AG08396 (cell line): ENCODE measurements at places on chromosomes 13 and 19.

- no peak for DNase-seq
These were observed 20.5 kb downstream of the EDNRB start for GRCh38 chr13:77898097-77898496.

GRCh38 chr19:18629166-18630088, 7.4 kb upstream of the KLHL26 start:
- no peak for DNase-seq

GRCh38 chr13:63209330-63210017, 1793.8 kb upstream of the PCDH20 start:
- no peak for DNase-seq

DNA sequence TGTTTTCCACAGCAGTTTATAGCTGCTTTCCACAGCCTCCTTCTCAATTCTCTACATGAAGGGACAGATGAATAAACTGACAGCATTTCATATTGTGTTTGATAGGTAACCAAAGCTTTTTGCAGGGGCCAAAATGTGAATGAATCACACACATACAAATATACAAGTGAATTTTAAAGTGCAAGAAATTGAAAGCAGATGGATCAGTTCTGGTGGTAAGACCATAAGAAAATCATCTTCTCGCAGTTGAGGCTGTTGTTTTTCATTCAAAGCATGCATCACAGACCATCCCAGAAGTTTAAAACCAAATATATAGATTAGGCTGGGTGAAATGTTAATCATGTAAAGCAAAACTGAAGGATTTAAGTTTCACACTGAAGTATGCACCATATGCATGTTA, 1569.4 kb downstream of the PCDH9 start:
- no peak for DNase-seq

GRCh38 chr19:49926515-49926914, 2.5 kb upstream of the ATF5 start:
- no peak for DNase-seq

- no peak for DNase-seq
These were observed 424.7 kb downstream of the KCTD12 start for GRCh38 chr13:76461484-76461883.

DNA sequence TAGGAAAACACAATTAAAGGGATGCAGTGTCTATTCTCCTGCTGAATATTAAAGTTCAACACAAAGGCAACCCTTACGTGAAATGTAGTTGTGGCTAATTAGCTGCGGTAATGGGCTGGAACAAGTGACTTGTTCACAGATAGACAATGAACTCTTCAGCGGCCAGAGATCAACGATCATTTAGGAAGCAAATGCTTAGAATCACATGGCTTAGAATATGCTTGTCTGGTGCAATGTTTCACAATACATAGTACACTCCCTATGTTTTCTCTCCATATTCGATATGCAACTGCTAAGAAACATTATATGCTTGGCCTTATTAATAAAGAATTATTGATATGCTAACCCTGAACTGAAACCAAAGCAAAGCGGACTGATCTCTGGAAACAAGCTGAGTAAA, 25.7 kb upstream of the MTUS2 start:
- DNase-seq: no peak

GRCh38 chr13:33994826-33995502, 177.0 kb downstream of the RFC3 start:
- DNase-seq: no peak

DNA sequence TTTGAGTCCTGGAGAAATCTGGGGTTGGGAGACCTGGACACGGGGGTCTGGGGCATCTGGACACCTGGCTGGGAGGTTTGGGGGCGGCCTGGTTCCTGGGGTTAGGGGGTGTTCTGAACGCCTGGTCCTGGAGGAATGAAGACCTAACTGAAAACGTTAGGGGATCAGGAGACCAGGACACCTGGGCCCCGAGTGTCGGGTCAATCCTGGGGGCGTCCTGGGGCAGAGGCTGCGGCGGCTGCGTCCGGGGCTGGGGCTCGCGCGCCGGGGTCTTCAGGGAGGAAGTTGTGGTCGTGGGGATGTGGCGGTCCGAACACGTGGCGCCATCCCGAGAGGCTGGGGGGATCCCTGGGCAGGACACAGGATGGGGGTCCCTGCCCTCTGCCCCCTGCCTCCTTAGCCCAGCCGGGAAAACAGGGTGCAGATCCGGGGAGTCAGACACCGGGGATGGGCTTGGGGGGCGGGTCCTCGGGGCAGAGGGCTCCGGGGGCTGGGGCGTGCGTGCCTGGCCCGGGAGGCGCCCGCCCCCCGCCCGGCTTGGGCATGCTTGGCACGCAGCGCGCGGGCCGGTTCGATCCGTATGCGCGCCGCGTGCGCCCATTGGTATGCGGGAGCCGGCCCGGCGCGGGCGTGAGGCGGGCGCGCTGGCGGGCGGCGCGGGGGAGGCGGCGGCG, 632 bp downstream of the NPAS1 start:
- peak; percentile 69 for DNase-seq

GRCh38 chr13:28120317-28120716, 18.0 kb upstream of the PAN3 start:
- no peak for DNase-seq

- no peak for DNase-seq
These were observed 9.7 kb upstream of the ATP11A start for GRCh38 chr13:112679932-112680677.

DNA sequence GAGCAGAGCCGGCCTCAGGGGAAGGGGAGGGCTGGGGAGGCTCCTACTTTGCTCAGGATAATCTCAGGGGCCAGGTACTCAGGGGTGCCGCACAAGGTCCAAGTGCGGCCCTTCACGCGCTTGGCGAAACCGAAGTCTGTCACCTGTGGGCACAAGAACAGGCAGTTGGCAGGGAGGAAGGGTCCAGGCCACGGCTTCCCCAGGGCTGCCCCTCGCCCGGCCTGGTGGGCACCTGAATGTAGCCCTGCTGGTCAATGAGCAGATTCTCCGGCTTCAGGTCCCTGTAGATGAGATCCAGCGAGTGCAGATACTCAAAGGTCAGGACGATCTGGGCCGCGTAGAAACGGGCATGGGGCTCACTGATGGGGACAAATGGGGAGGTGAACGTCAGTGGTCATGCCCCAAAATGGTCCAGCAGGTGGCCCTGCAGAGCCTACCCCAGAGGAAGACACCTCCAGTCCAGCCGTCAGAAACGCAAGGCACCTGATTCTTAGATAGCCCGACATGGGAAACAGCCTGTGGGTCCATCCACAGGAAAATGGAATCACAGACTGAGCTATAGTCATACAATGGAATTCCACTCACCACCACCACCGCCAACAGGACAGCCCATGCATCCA, 7.1 kb upstream of the SAMD1 start:
- DNase-seq: no peak

- DNase-seq: no peak
These were observed 314.1 kb downstream of the FOXO1 start for GRCh38 chr13:40352380-40352778.

DNA sequence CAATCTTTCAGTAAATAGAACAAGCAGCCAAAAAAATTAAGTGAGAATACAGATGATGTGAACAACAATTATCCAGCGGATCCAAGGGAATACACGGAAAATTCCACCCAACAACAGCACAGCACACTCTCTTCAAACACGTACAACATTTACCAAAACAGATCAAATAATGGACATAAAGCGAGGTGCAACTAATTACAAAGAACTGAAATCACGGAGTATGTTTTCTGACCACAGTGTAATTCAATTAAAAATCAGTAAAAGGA, 26.2 kb downstream of the MIER2 start:
- DNase-seq: no peak

GRCh38 chr19:46715975-46716671, 791 bp downstream of the PRKD2 start:
- DNase-seq: peak; percentile 64

- DNase-seq: no peak
These were observed 85.0 kb downstream of the DOCK9 start for GRCh38 chr13:98892821-98893220.

- no peak for DNase-seq
These were observed 42.4 kb downstream of the DIAPH3 start for GRCh38 chr13:60121337-60121687.

DNA sequence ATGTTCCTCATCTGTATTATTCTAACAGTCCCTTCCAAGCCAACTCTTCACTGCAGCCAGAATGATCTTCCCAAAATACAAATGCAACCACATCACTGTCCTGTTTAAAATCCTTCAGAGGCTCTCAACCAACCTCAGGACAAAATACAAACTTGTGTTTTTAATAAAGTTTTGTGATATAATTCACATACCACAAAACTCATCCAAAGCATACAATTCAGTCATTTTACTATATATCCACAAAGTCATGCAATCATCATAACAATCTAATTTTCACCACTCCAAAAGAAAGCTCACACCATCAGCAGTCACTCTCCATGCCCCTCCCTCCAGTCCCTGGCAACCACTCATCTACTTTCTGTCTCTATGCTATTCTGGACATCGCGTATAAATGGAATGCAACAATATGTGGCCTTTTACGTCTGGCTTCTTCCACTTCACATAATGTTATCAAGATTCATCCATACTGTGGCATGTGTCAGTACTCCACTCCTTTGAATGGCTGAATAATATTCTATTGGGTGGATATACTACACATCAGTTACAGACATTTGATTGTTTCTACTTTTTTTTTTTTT, 81.7 kb upstream of the DOCK9 start:
- no peak for DNase-seq

DNA sequence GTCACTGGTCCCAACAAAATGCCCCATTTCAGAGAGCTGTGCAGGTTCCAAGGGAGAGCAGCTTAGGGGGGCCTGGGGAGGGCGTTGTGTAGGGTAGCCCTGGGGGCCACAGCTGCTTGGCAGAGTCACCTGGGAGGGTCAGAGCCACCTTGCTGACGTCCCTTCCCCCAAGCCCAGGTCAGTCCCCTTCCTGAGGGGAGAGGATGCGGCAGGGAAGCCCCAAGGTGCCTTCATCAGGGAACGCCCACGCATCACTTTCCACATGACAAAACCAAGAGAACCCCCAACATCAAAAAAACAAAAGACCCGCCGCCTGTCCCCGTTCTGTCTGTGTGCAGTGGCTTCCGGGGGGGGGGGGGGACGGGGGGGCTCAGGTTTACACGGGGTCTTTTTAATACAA, 5.3 kb upstream of the UQCR11 start:
- no peak for DNase-seq

DNA sequence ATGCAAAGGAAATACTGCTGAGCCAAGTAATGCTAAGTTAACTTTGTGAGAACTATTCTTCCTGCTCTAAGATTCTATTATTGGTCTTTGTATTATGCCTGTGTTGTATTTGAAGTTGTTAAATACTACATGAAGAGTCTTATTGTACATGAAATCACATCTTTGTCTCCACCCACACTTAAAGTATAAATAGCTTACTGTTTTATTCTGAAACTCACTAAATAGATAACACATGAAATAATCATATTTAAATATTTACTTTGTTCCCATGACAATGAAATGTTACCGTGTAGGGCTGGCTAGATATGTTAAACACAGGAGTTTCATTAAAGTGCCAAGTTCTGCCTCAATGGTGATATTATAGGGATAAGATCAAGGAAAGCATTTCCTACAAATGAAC, 562.1 kb upstream of the ATXN8OS start:
- DNase-seq: no peak

DNA sequence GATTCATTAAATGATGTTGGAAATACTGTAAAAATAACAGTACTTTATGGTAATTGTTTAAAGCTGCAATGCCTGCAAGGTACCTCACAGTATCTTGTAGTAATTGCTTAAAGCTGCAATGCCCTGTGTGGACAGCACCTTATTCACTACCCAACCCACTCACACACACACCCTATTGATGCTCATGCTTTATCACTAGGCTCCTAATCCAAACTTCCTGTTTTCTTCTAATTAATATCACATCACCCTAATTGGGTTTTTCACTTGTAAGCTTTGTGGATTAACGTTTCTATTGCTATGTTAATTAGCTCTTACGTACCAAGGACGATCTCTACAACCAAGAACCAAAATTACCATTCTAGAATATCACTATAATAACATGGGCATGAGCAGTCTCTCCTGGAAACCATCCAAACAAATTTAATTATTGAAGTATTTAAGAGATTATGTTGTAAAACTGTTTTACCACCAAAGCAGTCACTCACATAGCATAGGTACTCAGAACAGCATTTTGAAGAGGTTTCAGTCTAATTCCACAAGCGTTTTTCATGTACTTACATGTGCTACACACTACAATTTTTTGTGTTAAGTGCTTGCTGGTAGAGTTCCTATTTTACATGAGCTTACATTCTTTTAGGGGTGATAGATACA, 303.8 kb downstream of the PCDH9 start:
- no peak for DNase-seq

DNA sequence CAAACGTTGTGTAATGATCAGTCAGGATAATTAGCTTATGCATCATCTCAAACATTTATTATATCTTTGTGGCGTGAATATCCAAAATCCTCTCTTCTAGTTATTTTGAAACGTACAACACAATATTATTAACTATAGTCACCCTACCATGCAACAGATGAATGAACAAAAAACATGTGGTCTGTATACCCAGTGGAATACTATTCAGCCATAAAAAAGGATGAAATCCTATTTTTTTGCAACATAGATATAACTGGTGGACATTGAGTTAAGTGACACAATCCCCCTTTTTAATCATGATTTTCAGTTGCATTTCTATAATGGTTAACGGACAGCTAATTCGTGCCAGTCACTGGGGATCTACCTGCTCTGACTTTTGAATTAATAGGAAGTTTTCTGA, 145.6 kb downstream of the SOX1 start:
- DNase-seq: no peak

DNA sequence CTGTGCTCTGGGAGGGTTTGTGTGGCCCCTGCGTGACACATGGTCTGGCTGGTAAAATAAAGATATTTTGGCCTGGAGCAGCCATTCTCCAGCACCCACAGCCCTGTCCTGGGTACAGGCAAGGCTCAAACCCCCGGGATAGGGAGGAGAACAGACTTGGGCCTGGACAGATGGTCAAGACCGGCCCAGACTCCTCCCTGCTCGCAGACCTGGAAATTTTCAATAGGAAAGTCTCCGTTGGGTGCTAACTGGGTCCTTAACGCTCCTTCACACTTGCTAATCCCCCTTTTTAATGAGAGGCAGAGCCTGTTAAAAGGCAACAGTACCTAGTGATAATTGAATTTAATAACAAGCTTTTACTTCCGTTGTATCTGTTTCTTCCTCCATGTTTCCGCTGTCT, 2.5 kb downstream of the PALM start:
- no peak for DNase-seq

DNA sequence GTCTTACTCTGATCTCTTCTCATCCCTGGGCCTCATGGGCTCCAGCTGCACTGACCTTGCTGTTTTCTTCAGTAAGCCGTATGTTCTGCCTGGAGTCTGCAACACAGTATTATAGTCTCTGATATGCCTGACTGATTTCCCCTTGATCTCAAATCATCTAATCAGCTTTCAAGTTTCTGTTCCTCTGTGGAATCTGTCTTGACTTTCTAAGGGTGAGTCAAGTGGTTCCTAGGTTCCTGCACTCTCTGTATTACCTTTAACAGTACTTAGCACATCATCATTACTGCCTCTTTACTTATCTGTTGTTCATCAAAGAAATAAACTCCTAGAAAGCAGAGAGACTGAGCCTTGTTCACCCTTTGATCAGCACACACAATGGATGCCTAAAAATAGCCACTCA, 350.7 kb downstream of the LMO7 start:
- DNase-seq: no peak
